Activated naive CD4-positive, alpha-beta T cell (primary cell): ENCODE measurements at places on chromosomes 5 and 9.

DNA sequence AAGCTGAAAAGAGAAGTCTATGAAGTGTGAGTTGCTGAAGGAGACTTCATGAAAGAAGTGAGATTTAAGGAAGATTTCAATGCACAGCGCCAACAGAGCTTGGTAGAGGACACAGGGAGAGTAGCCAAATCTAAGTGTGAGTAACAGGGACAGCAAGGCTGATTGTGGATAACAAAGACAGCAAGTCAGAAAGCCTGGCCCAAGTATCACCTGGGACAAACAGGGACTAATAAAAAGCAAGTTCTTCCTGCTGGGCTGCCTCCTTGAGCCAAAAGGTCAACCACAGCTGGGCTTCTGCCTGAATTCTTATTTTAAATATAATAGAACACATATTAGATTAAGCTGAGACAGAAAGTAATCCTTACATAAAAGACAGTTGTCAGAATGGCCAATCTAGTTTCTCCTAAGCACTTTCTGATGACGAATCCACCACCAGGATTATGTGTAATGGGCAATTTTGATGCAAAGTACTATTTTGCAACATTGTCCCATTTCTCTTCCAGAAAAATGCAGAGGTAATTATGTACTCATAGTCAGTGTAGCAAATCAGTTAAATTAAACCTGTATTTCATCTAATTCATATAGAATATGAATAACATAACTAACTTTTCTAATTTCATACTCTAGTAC, 73.8 kb downstream of the MAPKAP1 start:
- no peak for DNase-seq

GRCh38 chr9:98318834-98319478, 63.5 kb upstream of the TBC1D2 start:
- no peak for DNase-seq

DNA sequence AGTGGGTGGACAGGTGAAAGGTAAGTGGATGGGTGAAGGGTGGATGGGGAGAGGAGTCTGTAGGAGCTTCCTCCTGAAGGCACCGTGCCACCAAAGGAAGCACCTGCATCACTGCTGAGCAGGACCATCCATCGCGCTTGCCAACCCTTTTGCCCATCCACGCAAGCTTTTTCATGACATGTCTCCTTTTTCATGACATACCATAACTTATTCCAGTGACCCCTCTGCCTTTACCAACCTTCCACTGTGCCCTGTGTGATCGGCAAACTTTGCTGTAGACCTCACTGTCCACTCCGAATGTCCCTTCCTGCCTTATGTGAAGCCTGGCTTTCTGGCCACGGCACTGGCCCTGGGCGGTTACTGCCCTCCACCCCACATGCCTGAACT, 13.4 kb downstream of the FLT4 start:
- no peak for DNase-seq

GRCh38 chr9:79492092-79493009, 79.4 kb upstream of the TLE4 start:
- no peak for DNase-seq

DNA sequence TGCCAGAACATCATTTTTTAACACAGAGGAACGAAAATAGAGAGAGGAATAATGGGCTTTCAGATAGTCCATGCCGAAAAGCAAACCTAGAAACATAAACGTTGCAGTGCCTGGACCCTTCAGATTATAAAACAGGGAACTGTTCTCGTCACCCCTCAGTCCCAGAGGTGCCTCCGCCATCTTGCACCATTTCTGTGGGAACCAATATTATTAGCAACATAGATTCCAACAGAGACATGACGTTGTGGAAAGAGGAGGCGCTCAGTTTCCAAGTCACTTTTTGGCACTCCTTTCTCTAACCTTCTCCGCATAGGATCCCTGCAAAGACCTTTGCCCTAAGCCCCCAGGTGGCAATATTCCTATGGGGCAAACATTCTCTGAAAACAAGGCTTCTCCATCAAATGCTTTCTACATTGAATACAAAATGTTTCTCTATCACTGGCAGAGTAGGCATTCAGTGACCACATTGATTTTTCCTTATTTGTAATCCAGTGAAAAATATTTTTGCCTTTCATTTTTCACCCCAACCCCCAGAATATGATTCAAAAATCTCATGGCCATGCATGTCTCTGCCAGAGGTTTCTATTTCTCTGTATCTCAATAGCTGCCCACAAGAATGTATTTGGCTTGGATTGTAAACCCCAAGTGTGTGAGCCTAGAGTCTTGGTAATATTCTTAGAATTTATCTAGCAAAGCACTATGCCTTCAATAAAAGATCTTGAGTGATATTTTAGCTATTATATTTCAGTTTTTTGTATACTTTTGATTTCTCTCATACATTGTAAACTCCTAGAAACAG, 500.8 kb upstream of the WWC1 start:
- DNase-seq = no peak

DNA sequence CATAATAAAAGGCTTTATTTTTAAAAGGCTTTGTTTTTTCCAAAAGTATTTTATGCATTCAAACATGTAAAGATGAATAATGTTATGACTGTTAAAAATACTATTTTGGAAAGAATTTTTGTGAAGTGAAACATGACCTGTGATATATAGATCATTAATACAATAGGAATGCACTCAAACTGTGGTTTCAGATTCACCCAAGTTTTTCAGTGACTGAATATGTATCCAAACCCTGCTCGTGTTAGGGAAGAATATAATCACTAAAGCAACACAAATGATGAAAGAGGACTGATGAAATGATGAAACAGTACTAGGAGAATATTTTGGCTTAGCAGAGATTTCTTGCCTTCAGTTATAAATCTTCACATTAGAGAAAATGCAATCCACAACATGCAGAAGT, 278.0 kb downstream of the ADAMTS6 start:
- DNase-seq = no peak

DNA sequence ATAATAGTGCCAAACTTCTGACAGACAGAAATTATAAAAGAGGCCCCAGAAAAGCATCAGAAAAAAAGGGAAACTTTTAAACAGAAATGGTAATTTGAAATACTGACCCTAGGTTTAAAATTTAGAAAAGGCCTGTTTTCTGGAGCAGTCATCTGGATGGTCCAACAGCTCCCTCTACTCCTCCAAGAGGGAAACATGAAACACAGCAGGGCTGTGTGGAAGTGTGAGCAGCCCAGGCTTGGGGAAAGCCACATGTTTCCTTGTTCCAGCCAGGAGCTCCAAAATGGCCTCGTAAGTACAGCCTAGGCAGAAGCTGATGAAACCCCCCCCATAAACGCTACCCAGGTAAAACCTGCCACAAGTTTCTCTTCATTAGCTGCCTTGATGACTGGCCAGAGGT, 499.3 kb upstream of the ADAMTS16 start:
- no peak for DNase-seq
